ENCODE measurements at places on chromosomes 6 and 20.

- DNase-seq, result no peak
These were observed 28.7 kb upstream of the RPS6KA2 start for GRCh38 chr6:166655713-166656229.

DNA sequence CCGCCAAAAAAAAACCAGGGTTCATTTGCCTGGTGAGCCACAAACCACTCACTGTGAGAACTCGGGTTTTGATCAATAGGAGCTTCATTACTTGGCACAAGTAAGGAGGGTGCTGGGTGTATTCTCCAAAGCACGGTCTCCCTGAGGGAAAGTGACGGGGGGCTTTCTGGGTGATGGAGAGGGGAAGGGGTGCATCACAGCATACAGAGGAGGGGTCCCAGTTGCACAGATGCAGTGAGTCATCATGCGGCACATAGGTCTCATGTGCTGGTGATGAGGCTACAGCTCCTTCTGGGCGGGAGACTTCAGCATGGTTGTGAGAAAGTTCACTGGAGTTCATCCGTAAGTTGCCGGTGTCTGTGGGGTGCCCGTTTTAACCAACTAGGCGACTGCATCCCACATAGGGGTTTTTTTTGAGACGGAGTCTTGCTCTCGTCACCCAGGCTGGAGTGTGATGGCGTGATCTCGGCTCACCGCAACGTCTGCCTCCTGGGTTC is 36.2 kb downstream of the SUN5 start:
- DNase-seq, result no peak

DNA sequence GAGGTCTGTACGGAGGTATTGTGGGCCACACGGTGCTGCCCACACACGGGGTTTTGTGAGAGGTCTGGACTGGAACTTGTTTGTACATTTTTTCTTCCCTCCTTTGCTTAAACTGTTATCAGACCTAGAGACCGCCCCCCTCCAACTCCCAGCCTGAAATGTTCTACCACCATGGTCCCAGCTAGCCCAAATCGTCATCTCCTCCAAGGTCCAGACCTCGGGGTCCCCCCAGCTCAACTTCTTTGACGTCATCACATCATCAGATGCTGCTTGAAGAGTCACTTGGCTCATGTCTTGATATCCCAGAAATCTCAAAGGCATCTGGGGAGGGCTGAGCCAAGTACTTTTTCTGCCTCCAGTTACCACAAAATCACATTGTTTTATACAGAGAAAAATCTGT is 2.8 kb upstream of the CCDC170 start:
- no peak for DNase-seq

DNA sequence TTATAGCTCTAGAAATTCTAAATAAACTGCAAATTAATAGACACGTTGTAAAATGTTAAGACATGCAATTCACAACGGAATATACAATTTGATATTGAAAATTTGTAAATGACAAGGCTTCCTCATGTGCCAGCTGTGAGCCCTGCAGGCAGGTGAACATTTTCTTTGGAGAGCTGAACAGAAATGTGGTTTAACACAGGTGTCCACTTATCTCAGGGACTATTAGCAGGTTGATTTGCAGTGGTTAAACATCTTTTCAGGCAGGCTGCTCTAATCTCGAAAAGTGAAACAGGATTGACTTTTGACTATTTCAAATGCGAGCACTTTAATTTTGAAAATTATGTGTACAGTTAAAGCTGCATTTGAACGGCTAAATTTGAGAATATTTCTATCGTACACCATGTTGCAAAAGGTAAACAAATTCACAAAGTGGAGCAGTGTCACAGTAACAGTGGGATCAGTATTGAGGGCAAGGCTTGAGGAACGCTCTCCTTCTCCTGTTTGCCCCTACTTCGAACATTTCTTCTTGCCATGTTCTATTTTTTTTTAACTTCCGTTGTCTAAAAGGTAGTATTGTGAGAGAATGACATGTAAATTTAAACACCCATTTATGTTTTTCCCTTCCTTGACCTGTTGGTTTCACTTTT is 210.8 kb downstream of the CDKAL1 start:
- no peak for DNase-seq

- DNase-seq, result peak; percentile 3
These were observed 478.2 kb upstream of the CITED2 start for GRCh38 chr6:139852488-139853140.

GRCh38 chr6:136614994-136615393 is 64.8 kb upstream of the MAP7 start:
- no peak for DNase-seq

GRCh38 chr6:131658287-131658686 is 21.2 kb downstream of the ENPP3 start:
- DNase-seq, result no peak

- DNase-seq, result no peak
These were observed at the start of gene MLIP for GRCh38 chr6:54111341-54112045. Gene MLIP (plus strand): TSS chr6:54111443. CDS start chr6:54111480, 37 bp downstream.

- DNase-seq, result no peak
These were observed 29.5 kb downstream of the PXDC1 start for GRCh38 chr6:3721810-3722621.

- no peak for DNase-seq
These were observed 327.9 kb upstream of the QKI start for GRCh38 chr6:163086624-163086920.

DNA sequence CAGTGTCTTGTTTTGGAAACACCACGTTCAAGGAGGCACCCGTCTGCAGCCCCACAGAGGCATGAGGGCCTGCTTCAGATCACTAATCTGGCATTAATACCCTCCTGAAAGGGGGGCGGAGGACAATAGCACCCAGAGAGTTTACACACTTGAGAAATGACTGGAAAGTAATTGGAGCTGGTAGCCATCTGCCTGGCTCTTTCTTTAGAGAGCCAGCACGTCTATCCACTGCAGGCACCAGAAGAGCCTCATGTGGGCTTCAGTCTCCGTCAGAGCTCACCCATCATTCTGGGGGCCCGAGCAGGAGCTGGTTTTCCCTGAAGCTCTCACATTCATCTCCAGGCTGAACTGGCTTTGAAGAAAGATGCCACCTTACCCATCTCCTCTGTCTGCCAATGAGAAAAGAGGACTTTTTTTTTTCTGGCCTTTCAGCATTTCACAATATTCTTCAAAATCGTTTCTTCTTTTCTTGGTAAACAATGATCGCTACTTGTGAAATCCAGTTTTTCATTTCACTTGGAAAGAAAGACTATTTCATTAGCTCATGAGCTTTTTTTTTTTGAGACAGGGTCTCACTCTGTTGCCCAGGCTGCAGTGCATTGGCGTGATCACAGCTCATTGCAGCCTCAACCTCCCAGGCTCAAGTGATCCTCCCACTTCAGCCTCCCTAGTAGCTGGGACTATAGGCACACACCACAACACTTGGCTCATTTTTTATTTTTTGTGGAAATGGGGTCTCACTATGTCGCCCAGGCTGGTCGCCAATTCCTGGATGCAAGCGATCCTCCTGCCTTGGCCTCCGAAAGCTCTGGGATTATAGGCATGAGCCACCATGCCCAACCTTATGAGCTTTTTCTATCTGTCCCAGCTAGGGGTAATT is 124.7 kb upstream of the ZNF217 start:
- no peak for DNase-seq

GRCh38 chr6:44641344-44642031 is 254.0 kb downstream of the CDC5L start:
- no peak for DNase-seq

- no peak for DNase-seq
These were observed 276.6 kb upstream of the CNR1 start for GRCh38 chr6:88442737-88443136.

- no peak for DNase-seq
These were observed 12.9 kb upstream of the MROH8 start for GRCh38 chr20:37192137-37192854.

DNA sequence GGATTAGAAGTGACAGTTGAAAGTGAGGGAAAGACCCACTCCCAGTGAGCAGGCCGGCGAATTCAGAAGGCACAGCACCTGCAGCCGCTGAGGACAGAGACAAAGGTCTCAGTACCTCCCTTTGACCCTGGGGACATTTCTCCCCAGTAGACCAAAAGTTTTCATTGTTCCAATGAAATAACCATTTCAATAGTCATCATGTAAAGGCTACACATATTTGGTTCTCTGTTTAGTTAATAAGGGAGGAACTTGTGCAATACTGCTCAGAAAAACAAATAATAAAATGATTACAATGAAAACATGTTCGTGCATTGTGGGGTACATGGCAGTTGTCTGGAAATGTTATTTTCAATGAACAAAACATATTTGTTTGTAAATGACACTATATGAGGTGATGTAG is 52.5 kb downstream of the EDN1 start:
- no peak for DNase-seq

DNA sequence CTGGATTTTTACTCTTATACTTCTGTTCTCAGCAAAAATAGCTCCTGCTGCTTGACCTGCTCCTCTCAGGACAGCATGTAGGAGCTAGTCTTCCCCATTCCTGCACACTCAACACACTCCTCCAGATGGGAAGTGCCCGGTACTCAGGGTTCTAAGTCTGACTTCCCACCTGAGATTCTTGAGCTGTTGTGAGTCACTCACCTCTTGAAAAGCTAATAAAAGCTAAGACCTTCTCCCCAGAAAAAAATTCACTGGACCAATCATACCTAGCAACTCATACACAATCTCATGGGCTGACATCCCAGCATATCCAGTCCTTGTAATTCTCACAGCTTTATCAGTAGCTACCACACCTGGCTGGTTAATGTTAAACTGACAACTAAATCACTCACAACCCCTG is 53.5 kb downstream of the TRPC4AP start:
- no peak for DNase-seq

- no peak for DNase-seq
These were observed 99.7 kb downstream of the IRF4 start for GRCh38 chr6:491233-491632.

DNA sequence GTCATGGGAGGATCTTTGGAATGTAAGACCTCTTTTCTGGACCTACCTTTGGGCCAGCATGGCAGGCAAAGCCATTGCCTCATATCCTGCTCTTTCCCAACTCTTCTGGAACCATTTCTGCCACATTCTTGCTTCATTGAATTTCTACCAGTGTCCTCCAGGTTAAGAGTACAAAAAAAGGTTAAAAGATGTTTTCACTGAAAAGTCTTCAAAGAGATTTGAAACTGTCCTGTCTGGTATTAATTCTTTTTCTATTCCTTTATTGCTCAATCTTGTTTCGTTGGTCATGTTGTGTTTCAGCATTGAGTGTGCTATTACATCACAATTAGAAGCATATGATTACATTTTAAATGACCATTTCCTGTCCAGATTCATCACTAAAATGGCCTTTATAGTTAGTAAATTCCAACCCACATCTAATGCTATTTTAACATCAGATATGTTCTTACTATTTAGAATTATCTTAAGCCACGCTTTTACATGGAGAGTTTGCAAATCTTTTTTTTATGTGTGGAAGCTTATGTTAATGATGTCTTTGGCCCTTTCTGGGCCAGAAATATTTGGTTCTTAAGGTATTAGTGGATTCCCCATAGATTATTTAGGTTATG is 450.9 kb downstream of the GJA1 start:
- no peak for DNase-seq

DNA sequence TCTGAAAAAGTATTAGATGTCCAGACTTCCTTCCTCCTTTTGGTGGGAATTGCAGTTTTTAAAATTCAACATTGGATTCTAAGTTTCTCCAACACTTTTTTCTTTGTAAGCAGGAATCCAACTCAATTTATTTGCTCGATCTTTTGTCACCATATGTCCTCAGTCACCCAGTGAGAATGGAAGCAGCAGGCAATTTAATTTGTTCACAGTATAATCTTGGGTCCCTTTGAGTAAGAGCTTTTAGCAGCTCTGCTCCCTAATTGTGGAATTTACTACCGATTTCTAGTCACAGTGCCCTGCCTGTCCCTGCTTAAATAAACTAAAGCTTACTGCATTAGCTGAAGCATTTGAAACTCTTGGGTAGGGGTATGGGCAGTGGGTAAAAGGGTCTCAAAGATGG is 98.6 kb downstream of the BTBD3 start:
- no peak for DNase-seq

GRCh38 chr6:169984181-169985120 is 233.0 kb downstream of the ERMARD start:
- DNase-seq, result no peak

DNA sequence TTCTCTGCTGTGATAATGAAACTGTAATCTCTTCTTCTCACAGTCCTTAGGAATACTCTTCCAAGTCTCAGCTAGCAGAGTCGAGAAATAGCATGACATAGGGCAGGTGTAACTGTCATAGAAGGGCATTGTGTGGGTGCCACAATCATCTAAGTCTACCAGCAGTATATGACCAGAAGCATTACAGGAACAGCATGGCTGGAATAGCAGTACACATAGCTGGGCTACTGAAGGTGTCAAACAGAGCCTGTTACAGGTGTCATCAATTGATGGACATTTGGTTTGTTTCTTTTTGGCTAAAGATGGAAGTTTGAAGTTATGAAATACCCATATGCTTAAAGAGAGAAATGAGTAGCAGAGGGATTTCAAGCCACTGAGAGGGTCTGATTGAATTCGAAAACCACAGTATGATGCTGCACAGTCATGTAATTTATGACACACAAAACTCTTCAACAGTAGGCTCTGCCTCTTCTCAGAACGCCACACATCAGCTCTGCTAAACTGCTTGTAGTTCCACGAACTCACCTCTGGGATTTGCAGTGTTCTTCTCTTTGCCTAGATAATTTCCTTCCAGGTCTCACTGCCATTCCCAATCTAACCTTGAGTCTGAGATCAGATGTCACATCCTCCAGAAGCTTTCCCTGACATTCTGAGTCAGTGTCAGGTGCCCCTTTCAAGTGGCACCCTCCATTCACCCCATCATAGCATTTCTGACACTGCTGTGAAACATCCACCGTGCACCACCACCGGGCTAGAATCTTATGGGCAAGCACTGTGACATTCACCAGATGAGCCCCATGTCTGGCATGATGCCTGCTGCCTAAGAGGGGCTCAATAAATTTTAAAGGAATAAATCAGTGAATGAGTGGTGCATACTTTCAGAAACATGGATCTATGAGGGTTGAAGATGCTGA is 151.0 kb downstream of the ADAT2 start:
- DNase-seq, result no peak

- DNase-seq, result no peak
These were observed 684.6 kb upstream of the MARCKS start for GRCh38 chr6:113172531-113172966.

DNA sequence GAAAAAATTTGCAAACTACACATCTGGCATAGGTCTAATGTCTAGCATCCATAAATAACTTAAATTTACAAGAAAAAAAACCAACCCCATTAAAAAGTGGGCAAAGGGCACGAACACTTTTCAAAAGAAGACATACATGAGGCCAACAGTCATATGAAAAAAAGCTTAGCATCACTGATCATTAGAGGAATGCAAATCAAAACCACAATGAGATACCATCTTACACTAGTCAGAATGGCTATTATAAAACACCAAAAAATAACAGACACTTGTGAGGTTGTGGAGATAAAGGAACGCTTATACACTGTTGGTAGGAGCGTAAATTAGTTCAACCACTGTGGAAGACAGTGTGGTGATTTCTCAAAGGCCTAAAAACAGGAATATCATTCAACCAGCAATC is 33.7 kb upstream of the EPB41L2 start:
- no peak for DNase-seq

DNA sequence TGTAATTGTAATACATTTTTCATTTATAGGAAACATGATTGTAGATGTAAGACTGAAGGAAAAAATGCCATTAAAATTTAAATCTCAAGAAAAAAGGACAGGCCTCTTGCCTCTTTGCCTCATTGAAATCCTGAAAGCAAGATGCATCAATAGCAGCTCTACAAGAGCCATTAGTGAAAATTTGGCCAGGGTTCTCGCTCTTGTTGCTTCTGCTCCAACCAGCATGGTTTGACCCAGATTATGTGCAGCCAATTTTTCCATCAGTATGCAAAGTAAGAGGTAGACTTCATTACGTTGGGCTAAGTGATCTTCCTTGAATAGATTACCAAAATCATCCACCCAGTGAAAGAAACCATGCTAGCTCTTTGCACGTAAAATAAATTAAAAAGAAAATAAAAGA is 106.6 kb downstream of the SGK1 start:
- DNase-seq, result no peak
